ENCODE measurements at places on chromosomes 6 and 20.

DNA sequence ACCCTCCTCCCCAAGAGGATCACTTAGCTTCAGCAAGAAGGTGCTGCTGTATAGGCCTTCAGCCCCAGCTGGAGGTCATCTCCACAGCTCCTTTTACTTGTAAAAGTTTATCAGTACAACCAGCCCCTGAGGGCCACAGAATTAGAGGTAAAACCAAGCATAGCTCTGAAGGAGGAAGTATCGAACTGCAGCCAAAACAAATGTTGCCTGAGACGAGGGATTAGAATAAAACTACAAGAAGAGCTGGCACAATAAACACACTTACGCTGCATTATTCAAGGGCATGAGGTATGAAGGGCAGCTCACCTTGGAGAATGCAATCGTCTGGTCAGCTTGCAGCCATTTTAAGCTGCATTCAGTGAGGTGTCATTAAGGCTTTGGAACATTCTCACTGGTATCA lies 21.1 kb upstream of the FOXQ1 start:
- no peak for DNase-seq

- no peak for DNase-seq
Measured at GRCh38 chr6:40262363-40262762, 324.8 kb downstream of the LRFN2 start.

- no peak for DNase-seq
Measured at GRCh38 chr6:136889271-136890193, 32.6 kb upstream of the SLC35D3 start.

- DNase-seq: no peak
Measured at GRCh38 chr6:50845499-50846143, 26.9 kb downstream of the TFAP2B start.

DNA sequence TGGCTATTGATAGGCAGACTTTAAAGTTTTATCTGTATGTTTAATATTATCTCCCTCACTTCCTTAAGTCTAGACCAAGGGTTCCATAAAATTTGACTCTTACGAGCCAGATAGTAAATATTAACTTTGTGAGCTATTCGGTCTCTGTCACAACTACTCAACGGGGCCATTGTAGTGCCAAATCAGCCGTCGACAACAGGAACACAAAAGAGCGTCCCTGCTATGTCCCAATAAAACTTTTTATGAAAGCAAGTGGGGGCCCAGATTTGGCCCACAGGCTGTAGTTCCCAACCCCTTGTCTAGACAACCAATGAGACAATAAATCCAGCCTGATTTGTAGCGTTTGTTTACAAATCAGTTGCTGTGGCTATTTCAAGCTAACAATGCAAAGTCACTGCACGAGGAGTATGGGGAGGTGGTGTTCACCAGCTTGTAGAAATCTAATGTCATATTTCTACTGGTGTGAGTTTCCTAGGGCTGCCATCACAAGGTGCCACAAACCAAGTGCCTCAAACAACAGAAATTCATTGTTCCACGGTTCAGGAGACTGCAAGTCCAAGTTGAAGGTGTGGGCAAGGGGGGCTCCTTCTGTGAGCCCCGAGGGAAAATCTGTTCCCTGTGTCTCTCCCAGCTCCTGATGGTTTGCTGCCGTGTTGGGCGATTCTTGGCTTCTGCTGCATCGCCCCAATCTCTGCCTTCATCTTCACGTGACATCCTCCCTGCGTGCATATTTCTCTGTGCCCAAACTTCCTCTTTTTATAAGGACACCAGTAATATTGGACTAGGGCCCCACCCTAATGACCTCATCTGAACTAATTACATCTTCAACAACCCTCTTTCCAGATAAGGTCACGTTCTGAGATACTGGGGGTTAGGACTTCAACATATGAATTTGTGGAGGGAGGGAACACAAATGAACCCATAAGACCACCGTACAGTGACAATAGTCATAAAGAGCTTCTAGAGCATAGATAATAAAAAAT lies 356.0 kb upstream of the JARID2 start:
- no peak for DNase-seq

Measured in iPS DF 19.7 (cell line).